RKO (cell line): ENCODE measurements at places on chromosomes 12 and 14.

- DNase-seq: peak; percentile 63
Measured at GRCh38 chr12:81329085-81329484, 251.2 kb downstream of the ACSS3 start.

GRCh38 chr12:113385282-113385882 lies 18.3 kb downstream of the SDS start:
- DNase-seq: no peak

DNA sequence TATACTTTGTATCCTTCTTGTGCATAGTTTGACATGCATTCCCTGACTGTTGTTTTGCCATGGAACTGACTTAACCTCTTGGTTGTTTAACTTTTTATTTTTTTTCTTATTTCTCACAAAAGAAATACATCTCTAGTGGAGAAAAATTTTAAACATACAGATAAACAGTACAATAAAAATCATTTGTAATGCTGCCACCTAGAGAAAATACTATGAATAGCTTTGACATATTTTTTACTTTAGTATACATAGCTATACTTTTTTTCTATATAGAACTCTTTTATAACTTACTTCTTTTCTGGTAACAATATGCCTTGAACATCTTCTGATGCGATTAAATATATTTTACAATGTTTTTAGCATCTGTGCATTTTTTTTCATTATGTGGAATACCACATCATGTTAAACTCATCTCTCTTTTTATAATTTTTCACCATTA lies 184.5 kb downstream of the AKAP6 start:
- no peak for DNase-seq

DNA sequence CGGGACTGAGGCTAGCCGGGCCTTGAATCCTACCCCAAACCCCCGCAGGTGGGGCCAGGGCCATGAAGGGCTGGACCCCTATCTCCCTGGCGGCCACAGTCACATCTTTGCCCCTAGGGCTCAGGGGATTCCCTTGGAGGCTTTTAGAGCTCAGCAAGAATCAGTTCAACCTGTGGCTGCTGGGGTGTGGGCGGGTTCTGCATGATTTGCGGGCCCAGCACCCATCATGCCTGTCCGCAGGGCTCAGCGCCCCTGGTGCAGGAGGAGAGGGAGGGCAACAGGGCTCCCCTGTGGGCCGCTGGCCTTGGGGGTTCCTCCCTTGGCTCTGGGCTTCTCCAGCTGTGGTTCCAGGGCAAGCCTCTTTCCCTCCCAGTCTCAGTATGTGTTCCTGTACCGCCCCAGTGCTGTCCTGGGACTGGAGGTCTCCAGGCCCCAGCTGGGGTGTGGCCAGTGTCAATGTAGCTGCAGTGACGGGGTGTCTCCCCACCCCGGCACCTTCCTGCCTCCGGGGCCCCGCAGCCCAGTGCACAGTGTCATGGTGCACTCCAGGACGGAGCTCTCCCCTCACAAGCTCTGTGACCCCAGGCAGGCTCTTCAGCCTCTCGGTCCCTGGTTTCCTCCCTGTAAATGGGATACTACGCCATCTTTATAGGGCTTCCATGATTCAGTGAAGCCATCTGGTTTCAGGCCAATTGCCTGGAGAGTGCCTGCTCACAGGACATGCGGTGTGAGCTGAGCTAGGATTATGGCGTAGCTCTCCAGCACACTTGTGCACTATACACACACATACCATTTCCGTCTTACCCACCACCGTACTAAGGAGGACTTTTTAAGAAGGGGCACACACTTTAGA lies 9.9 kb upstream of the LBHD2 start:
- DNase-seq: no peak

DNA sequence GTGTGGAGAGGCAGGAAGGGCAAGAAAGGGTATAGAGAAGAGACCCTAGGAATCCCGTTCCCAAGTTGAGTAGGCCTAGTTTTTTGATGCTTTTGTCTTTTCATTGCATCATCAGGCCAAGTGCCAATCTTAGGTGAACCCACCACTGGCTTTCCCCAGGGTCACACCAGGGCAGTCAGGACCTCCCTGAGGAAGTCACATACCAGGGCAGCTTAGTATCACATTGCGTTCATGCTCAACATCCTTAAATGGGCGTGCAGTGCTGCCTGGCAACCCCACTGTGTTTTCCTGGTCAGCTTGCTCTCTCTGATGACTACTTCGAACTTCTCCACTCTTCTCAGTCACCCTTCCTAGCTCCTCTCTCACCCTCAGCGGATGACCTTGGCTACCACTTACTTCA lies 9.0 kb downstream of the ASIC1 start:
- DNase-seq: peak; percentile 55

- DNase-seq: no peak
Measured at GRCh38 chr12:27946421-27946820, 26.1 kb downstream of the PTHLH start.

DNA sequence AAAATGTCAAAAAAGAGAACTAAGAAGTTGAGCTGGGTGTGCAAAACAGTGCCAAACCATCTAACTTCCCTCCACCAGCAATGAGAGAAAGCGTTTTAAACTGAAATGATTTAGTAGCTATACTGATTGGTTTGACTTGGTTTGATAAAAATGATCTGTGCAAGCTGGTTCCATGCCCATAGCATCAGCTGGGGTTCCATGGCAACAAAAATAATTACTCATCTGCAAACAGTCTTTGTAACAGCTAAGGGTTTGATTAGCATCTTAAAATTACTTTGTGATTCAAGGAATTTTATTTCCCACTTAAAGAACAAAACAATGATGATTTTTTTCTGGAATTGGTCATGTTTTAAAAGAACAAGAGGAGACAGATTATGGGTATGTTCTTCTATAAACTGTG lies 15.0 kb upstream of the BICD1 start:
- DNase-seq: no peak

DNA sequence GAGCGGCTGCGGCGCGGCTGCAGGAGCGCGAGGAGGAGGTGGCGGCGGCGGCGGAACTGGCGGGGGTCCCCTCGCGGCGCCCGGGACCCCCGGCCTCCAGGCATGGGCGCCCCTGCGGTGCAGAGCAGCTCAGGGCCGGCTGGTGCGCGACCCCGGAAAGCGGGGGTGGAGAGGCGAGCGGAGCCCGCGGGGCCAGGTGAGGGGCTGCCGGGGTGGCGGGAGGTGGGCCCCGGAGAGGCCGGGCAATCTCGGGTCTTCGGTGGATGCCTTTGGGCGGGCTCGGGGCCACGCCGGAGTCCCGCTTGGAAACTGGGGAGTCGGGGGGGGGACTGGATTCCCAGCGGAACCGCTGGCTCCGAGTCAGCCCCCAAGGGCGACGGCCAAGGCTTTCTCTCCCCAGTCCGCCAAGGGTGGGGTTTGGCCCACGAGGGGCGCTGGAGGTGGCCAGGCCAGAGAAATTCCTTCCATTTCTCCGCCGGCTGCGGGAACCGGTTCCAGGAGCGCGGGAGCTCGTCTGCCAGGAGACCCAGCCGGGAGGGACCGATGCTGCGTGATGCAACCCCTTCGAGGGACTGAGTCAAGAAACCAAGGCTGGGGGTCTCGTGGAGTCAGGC lies 13.9 kb upstream of the NR4A1 start:
- DNase-seq: no peak

DNA sequence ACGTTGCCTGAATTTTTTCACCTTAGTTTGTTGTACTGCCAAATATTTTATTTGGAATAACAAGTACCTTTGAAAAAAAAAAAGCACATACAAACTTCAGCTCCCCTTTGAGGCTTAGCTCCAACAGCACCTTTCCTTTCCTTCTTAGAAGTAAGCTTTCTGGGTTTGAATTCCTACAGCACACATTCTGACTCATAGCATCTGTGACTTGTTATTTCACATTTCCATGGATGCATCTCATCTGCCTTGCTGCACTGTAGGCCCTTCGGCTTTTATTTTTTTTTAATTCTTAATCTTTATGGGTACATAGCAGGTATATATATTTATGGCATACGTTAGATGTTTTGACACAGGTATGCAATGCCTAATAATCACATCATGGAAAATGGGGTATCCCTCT lies 7.2 kb downstream of the LGALS3 start:
- no peak for DNase-seq

DNA sequence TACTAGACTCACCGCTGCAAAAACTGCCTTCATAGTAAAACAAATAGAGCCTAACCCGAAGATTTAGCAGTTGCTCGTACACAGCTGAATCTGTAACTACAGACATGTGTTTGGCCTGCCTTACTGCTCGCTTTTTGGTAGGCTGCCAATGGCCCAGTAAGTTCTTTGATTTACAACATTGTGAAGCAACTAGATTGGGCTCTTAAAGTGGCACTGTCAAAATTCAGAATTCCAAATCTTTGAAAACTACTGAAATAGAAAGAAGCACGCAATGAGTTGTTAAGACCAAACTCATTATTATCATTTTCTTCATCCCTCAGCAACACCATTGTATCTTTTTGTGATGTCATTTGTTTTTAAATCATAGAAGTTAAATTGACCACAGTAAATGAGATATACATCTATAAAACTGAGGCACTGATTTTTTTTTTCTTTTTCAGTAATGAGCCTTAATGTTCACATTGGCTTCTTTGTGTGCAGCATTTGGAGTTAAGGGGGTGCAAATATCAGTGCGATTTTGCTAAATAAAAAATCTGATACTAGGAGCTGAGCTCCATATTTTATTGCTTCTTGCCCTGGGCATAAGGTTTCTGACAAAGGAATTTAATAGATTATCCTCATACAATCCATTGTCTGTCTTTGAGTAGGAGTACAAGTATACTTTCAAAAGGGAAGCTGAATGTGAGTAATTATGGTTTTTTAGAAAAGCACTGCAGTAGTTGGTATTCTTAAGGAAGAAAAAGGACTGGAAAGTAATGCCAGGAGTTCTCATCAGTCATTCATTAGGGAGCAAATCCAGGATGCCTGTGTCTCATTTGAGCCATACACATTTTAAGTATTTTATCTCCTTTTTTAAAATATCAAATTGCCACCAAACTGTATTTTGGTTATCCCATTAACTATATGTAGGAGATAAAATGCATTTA lies 138.5 kb downstream of the KICS2 start:
- no peak for DNase-seq

DNA sequence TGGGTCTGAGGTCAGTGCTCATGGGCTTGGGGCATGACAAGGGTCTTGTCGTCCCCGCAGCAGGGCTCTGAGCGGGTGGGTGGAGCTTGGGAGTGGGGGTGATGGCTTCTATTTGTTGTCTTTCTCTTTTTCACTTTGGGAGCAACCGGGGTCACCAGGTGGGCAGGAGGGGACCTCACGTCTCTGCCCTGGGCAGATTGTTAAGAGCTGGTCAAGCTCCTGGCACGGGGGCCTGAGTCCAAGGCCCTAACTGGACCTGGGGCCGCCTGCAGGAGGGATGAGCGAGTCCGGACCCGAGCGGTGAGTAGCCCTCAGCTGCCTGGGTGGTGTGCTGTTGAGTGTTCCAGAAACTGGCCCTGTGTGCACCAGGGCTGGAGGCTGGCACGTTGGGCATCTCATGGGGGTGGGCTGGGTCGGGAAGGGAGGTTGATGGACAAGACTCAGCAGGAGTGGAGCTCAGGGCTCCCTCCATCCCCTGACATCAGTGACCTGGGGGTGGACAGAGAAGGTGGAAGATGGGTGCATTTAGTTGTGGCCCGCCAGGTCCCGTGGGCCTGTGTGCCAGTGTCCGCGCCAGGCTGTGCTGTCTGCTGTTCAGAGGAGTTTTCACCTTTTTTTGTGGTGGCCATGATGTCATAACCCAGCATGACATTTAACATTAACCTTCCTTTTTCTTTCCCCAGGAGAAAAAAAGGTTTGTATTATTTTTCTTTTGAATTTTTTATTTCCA lies 27.5 kb downstream of the RTL1 start:
- no peak for DNase-seq

DNA sequence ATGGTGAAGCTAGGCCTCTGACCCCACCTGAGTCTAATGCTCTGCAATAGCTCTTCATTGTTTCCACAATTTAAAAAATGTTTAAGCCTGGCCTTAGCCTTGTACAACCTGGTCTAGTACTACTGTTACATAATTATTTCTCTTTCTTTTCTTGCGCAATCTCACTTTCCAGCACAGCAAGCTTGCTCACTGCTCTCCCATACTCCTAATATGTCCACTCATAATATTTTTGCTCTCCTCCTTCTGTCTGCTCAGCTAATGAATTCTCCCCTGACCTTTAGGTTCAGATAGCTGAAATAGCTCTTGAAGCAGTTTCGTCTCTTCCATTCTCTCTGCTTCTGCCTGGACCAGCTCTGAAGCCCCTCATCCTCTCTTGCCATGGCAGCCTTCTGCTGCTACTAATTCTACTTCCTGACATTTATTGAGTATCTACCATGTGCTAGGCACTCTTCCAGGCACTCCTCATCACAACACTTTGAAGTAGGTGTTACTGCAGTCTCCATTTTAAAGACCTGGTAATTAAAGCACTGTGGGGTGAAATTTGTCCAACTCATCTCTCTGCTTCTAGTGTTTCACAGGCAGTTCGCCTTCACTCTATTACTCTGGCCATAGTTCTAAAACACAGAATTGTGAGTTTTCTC lies 2.8 kb upstream of the SLC48A1 start:
- no peak for DNase-seq

- DNase-seq: no peak
Measured at GRCh38 chr12:81015510-81015909, 62.4 kb upstream of the ACSS3 start.

DNA sequence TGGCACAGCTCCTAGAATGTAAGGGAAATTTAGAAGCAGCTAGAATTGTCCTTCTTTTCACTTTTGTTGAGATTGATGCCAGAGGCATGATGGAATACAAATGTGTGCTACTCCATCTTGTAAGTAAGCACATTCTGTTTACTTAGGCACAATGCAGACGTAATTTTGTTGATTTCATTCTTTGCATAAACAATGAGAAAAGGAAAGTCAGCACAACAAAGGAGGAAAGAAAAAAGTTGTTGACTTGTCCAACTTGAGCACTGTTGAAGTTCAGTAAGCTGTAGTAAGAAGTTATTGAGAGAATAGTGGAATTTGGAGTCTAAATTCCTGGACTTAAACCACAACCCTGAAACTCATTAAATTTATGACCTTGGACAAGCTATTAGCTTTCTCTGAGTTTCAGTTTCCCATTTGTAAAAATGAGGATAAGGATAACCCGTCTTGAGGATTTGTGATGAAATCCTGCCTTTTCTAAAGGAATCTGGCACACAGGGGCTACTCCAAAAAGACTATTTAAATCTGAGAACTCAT lies 19.4 kb upstream of the CNTN1 start:
- no peak for DNase-seq

GRCh38 chr14:80978403-80978802 lies 23.0 kb downstream of the TSHR start:
- no peak for DNase-seq
